ENCODE measurements at places on chromosomes 1 and 21.

- no peak for DNase-seq
Measured at GRCh38 chr1:23701996-23702395, 10.4 kb downstream of the RPL11 start.

DNA sequence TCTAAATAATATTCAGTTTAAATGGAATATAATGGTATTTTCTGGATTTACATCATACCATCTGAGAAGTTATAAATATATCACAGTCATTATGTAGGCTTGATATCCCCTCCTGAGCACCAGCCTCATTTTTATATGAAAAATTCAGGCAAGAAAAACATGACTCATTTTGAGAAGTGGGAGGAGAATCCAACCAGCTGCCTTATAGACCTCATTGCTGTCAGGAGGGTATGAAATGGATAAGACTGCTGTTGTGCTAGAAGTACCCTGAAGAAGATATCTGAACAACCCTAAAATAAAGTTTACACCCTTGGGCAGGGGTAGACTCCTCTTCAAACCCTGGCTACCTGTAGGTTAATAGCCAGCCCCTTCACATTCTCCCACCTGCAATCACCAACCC is 8.8 kb downstream of the GIPC2 start:
- DNase-seq, result no peak

DNA sequence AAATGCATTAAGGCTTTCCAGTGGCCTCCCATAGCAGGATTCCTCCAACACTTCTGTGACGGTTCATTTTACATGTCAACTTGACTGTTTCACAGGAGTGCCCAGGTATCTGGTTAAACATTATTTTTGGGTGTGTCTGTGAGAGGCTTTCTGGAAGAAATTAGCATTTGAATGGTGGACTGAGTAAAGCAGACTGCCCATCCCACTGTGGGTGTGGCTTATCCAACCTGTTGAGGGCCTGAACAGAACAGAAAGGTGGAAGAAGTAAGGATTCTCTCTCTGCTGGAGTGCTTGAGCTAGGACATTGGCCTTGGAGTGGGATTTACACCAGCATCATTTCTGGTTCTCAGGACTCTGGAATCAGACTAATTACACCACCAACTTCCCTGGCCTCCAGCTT is 85.6 kb downstream of the RGS7 start:
- DNase-seq, result no peak

GRCh38 chr1:207825719-207826556 is 74.1 kb downstream of the CD46 start:
- no peak for DNase-seq

- no peak for DNase-seq
Measured at GRCh38 chr21:24852610-24853195, 754.6 kb downstream of the MRPL39 start.

DNA sequence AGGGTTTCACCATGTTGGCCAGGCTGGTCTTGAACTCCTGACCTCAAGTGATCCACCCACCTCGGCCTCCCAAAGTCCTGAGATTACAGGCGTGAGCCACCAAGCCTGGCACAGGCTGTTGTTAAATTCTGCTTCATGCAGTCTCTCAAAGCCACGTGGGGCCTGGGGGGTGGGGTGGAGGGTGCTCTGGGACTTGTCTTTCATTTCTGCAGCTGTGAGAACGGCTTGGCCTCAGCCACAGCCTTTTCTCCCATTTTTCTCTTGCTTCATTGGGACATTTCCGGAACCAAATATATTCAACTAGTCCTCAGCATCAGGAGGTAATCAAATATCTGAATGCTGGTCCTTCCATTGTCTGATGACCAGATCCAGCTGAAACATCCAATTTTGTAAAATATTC is 27.6 kb upstream of the KCNE2 start:
- no peak for DNase-seq

DNA sequence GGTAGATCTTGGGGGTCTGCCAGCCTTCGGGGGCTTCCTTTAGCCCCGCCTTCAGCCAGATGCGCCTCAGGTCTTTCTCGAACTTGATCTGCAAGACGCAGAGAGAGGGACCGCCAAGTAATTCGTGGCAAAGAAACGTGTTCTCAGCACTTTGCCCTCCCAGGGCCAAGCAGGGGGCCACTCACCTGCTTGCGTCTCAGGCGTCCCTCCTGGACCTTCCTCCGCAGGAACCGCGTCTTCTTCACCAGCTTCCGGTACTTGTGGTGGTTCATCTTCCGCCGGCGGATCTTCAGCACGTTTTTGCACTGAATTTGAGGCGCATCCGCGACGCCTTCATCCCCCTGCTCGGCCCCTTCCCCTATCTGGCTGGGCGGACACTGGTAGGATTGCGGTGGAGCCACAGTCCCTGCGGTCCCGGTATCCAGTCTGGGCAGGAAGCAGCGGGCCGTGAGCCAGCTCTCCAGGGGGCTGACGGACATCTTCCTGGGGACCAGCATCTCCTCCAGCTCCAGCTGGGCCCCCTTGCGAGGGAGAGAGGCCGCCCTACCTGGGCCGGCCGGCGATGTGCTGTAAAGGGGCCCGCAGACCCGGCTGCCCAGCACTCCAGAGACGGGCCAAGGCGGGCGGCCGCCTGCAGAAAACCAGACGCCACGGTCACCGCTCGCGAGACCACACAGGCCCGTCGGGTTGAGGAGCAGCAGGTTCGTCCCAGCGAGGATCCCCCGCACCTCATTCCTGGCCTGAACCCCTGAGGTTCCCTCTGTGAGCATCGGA is 1.0 kb downstream of the AURKAIP1 start:
- DNase-seq, result no peak

- DNase-seq, result no peak
Measured at GRCh38 chr21:38314558-38314957, 57.8 kb downstream of the KCNJ15 start.

DNA sequence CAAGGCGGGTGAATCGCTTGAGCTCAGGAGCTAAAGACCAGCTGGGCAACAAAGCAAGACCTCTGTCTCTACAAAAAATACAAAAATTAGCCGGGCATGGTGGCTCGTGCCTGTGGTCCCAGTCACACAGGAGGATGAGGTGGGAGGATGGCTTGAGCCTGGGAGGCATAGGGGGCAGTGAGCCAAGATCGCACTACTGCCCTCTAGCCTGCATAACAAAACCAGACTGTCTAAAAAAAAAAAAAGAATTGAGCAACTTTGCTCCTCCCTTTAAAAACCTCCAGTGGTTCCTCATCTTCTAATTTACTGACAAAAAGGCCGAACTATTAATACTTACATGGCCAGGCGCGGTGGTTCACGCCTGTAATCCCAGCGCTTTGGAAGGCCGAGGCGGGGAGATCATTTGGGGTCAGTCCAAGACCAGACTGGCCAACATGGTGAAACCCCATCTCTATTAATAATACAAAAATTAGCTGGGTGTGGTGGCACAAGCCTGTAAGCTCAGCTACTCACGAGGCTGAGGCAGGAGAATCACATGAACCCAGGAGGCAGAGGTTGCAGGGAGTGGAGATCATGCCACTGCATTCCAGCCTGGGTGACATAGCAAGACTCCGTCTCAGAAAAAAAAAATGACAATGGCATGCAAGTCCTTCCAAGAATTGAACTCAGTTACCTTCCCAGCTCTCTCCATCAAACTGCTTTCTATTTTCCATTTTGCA is 4.4 kb downstream of the ACBD3 start:
- no peak for DNase-seq

DNA sequence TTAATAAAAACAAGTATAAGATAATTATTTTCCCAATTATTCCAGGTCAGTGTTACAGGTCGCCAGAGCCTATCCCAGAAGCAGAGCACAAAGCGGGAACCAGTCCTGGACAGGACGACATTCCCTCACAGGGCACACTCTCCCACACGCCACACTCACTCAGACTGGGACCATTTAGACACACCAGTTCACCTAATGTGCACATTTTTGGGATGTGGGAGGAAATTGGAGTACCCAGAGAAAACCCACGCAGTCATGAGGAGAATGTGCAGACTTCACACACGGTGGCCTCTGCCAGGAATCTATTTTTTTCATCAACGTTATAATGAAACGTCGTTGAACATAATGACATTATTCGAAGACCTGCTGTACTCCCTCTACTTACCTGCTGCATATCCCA is 20.5 kb upstream of the NRDC start:
- no peak for DNase-seq

GRCh38 chr1:44588551-44589210 is 85.6 kb downstream of the TMEM53 start:
- DNase-seq, result no peak

- DNase-seq, result no peak
Measured at GRCh38 chr21:36159356-36159921, 2.8 kb downstream of the DOP1B start.

- no peak for DNase-seq
Measured at GRCh38 chr1:91804546-91805023, 81.4 kb downstream of the TGFBR3 start.

DNA sequence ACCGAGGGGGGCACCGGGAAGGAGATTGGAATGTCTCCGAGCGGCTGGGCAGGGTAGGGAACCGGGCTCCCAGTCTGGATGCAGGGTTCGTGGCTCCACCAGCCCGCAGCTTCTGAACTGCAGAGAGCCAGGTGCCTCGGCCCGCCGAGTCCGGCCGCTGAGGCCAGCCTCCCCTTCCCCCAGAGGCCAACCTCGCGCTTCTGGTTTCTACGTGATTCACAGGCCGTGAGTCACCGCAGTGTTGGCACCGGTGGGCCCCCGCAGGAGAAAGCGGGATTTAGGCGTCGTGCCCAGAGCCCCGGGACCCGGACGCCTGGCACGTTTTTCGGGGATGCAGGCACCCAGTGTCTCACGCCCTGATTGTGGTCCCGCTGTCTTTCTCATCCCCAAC is 458 bp downstream of the CRABP2 start:
- DNase-seq, result no peak

GRCh38 chr1:155057788-155058211 is 5.7 kb upstream of the EFNA4 start:
- no peak for DNase-seq

GRCh38 chr1:168867941-168868634 is 139.1 kb upstream of the DPT start:
- DNase-seq, result no peak

DNA sequence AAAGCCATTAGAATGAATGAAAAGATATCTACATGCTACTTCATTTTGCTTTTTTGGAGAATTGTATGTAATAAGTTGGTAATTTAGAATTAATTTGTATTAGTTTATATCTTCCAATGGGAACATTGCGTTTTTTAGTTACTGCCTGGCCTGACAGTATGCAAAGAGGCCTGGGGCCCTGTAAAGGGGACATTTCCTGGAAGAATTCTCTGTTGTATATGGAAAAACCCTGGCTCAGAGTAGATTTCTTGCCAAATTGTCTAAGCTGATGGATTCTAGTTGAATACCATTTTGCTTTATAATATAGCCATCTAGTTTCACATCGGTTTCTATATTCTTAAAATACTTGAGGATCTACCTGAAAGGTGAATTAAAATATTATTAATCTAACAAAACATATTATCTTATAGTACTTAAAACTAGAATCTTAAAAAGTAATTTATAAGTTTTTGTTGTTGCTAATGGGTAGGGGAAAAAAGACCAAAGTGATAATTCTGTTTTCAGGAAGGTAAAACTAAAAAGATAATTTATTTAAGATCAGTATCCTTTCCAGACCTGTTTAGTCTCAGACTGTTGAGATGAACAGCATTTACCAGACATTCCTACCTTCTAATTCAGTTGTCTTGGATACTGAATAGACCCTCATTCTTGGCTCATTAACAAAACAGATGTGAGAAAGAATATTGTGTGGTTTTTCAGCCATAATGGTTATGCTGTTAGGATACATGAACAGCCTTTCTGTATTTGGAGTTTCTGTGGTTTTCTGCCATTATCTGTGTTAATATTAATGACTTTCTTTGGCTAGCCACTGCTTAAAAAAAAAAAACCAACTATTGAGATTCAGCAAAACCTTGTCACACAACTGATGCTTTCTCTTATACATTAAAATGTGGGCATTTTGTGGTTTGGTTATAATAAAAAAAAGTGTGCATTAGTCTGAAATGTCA is 4.8 kb downstream of the AGO3 start:
- no peak for DNase-seq

DNA sequence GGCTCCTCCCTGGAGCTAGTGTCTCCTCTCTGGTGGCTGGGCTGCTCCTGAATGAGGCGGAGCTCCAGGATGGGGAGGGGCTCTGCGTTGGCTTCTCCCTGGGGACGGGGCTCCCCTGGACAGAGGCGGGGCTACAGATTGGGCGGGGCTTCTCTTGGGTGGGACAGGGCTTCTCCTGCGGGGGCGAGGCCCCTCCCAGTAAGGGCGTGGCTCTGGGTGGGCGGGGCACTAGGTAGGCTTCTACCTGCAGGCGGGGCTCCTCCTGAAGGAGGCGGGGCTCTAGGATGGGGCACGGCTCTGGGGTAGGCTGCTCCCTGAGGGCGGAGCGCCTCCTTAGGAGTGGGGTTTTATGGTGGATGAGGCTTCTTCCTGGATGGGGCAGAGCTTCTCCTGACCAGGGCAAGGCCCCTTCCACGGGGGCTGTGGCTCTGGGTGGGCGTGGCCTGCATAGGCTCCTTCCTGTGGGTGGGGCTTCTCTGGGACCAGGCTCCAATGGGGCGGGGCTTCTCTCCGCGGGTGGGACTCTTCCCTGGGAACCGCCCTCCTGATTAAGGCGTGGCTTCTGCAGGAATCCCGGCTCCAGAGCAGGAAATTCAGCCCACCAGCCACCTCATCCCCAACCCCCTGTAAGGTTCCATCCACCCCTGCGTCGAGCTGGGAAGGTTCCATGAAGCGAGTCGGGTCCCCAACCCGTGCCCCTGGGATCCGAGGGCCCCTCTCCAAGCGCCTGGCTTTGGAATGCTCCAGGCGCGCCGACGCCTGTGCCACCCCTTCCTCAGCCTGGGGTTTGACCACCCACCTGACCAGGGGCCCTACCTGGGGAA is 22.7 kb upstream of the ARF1 start:
- DNase-seq, result no peak

GRCh38 chr1:83857103-83857502 is 141.8 kb downstream of the TTLL7 start:
- DNase-seq, result no peak

- DNase-seq, result no peak
Measured at GRCh38 chr1:53957194-53957818, 11.2 kb downstream of the LRRC42 start.

DNA sequence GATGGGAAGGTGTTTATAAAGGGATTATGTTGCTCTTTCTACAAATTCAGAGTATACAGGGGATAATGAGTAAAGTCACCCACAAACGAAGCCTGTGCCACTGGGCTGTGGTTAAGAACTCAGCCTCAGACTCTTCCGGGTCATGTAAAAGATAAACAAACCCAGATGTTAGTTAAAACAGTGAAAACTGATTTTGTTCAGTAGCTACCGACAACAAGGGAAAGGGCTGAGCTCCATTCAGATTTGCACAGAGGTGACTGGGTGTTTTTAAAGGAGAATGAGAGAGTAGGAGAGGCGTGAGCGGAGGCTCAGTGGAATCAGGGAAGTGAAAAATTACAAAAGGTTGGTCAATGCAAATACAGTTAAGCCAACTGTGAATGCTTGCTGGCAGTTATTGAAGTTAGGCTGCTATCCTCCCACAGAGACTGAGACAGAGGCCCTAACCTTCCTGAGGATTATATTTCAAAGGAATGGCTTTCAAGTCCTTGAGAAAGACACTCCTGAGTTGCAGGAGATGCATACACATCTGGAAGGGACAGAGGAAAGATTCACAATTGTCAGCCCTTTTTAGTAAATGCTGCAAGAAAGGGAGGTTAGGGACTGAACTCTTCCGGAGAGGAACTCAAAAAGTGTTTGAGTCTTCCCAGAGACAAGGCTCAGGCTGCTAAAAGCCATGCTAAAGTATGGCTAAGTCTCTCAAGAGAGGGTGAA is 29.9 kb upstream of the SAMD13 start:
- no peak for DNase-seq

Measured in cortex of kidney (tissue), 1 donor.